ENCODE measurements at places on chromosomes 13 and 19. TPM values are rescaled to one million over a fixed set of nuclear protein-coding genes. Genes with fewer than 3 reads are reported as not detected.

- peak overlapping the region; percentile 71 for H3K27ac ChIP-seq
- peaks cover 58% of the 10 kb centered on the region for H3K27me3 ChIP-seq
- H3K36me3 ChIP-seq: no peaks in the 10 kb centered on the region
- DNase-seq: peak; percentile 71
- H3K4me3 ChIP-seq: peak overlapping the region; percentile 41
- H3K4me1 ChIP-seq: peaks cover 6% of the 10 kb centered on the region
These were observed 33.0 kb downstream of the GJA3 start for GRCh38 chr13:20127562-20128458.

GRCh38 chr19:32691291-32691951 is at the start of gene NUDT19:
Gene NUDT19 (plus strand): TSS chr19:32691821. CDS start chr19:32691961, 140 bp downstream.
- H3K36me3 ChIP-seq: no peaks in the 10 kb centered on the region
- peak within 1 kb of the TSS; percentile 81 for H3K4me3 ChIP-seq
- DNase-seq: peak; percentile 74

The PEG3 gene
- 27.9 TPM for polyA plus RNA-seq

The PRKCG gene
- 0.10 TPM for polyA plus RNA-seq

The OR7A5 gene
- not detected for polyA plus RNA-seq

DNA sequence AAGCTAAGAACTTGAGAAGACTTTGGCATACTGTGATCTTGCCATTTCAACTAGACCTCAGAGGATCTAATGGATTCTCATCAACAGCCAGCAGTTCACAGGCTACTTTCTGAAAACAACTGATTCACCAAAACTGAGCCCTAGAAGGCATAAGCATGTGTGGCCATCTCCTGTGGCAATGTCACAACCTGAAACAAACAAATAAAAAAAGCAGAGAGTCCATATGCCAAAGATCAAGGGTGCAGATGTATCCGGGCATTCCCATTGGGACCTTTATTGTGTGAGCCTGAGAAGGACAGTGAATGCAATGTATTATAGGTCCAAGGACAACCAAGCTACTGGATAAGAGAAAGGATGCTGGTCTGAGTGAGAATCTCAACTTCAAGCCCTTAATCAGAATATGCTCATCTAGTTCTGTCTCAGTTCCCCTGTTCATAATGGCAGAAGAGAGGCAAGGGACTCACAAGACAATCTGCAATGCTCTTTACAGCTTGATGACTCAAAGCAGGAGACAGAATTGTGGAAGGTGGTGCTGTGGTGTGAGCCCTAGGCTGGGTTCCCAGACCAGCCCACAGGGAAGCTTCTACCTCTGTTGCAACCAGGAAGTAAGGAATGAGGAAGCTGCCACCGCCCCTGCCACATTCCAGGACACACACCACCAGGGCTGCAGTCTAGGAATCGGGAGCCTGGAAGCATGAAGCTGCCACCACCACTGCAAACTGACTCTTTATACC is 133.7 kb downstream of the RAP2A start:
- H3K4me3 ChIP-seq: no peak overlapping the region
- no peaks in the 10 kb centered on the region for H3K36me3 ChIP-seq
- no peaks in the 10 kb centered on the region for H3K27me3 ChIP-seq
- peak; percentile 23 for DNase-seq

DNA sequence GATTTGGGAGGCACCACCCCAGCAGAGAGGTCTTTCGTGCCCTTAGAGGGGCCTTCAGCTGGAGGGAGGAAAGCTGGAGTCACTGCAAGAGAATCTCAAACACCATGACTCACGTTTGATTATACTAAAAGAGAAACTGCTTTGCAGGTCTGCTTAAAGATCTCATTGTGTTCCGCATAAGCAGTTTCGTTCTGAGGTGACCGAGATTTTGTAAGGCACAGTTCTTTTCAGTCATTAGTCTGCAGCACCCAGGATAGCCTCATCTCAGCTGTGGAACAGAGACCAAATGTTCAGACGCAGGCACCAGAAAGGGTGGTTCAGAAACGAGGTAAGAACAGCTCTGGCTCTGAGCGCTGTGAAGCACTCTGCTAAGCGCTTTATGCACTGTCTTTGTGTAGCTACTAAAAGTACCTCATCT is 71.2 kb upstream of the GTF3A start:
- H3K4me3 ChIP-seq: no peak overlapping the region
- no peaks in the 10 kb centered on the region for H3K36me3 ChIP-seq
- no peaks in the 10 kb centered on the region for H3K4me1 ChIP-seq
- no peaks in the 10 kb centered on the region for H3K27me3 ChIP-seq
- peak overlapping the region; percentile 19 for H3K27ac ChIP-seq
- no peak for DNase-seq

GRCh38 chr19:43353606-43354304 is at the start of gene CD177:
Gene CD177 (plus strand): TSS chr19:43353686. CDS start chr19:43353715, 29 bp downstream.
- H3K36me3 ChIP-seq: no peaks in the 10 kb centered on the region
- H3K27me3 ChIP-seq: peaks cover 40% of the 10 kb centered on the region
- H3K27ac ChIP-seq: peak within 1 kb of the TSS; percentile 31
- DNase-seq: no peak
- H3K4me3 ChIP-seq: no peak within 1 kb of the TSS

The ZNF578 gene
- 4.0 TPM for polyA plus RNA-seq

DNA sequence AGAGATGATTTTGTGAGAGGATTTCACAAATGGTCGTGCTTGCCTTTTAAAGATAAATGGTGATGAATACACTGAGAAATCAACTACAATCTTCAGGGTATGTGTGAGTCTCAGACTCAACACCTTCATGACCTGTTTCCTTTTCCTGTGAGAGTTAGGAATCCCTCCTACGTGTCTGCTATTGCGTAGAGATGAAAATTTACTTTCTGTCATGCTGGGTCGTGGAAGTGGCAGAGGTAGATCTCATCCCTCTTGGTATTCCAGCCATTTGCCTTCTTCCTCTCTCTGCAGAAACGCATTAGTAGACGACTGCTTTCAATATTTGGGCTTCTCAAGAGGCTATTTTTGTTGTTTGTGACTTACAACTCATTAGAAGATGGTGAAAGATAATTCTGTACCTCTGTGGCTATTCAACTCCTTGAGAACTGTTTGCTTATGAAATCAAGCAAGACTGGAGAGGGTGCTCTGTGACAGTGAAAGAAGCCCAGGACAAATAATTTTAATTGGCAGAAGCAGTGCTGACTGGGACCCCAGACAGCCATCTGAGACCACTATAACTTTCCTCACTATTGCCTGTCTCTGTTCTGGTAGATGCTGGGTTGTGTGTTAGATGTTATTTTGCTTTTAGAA is 233.1 kb downstream of the LACC1 start:
- H3K27ac ChIP-seq: no peak overlapping the region
- no peaks in the 10 kb centered on the region for H3K27me3 ChIP-seq
- no peak for DNase-seq
- no peaks in the 10 kb centered on the region for H3K36me3 ChIP-seq

The BRME1 gene
- polyA plus RNA-seq: 7.1 TPM

DNA sequence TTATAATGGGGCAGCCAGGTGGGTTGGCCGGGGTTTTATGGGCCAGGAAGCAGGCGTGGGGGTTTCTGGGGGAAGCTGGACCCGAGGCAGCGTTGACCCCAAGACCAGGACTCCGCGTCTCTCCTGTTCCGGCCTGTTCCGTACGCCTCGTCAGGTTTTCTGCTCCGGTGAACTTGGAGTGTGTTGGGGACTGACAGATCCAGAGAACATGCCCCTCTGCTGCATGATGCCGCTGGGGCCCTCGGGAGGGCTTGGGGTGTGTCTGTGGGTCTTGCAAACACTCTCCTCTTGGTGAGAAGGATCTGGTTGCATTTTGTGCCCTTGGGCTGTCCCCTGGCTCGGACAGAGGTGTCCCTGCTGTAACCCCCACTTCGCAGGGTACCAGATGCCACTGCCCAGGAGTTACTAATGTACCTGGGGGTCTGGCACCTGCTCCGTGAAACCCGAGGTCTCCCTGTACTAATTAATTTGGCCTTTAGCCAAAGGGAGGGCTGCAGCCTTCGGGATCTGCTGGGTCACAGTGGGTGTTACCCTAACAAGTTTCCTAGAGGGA is 15.6 kb downstream of the KDM4B start:
- no peak for DNase-seq
- H3K4me1 ChIP-seq: peaks cover 5% of the 10 kb centered on the region
- H3K27me3 ChIP-seq: no peaks in the 10 kb centered on the region

GRCh38 chr13:43019811-43020210 is 3.6 kb upstream of the DNAJC15 start:
- no peak overlapping the region for H3K4me3 ChIP-seq
- H3K27ac ChIP-seq: no peak overlapping the region
- no peaks in the 10 kb centered on the region for H3K27me3 ChIP-seq
- peaks cover 18% of the 10 kb centered on the region for H3K4me1 ChIP-seq
- no peak for DNase-seq

DNA sequence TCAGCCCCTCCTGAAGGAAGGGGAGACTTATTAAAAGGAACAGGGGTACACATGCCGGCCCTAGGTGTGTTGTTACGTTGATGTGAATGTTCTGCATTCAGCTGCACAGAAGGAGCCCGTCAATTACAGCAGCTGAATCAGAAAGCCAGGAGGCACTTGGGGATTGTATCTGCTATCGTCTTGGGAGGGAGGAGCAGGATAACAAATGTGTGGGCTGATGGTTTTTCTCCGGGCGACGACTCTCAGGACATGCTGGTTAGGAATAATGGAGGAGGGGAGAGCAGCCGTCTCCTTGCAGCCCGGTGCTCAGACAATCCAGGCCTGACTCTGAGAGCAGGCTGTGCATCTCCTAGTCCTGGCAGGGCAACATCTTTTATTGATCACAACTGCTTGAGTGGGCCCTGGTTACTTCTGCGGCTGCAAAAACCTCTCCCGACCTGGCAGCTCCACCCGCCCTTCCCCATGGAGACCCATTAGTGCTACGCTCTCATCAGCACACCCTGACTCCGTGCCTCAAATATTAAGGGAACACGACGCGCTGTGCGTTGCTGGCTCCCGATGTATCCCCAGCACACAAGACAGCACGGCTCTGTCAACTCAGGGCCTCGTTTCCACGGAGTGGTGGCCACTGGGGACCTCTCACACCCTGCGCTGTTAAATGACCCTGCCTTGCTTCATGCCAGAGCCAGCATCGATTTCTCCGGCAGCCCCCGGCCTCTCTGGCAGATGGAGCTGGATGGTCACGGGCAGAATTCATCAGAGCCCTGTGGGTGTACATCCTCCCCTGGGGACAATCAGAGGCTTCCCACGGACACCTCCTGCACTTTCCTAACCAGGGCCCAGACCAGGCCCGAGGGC is 25.3 kb downstream of the PEPD start:
- no peaks in the 10 kb centered on the region for H3K27me3 ChIP-seq
- peaks cover 49% of the 10 kb centered on the region for H3K36me3 ChIP-seq
- H3K27ac ChIP-seq: no peak overlapping the region
- peak; percentile 48 for DNase-seq

DNA sequence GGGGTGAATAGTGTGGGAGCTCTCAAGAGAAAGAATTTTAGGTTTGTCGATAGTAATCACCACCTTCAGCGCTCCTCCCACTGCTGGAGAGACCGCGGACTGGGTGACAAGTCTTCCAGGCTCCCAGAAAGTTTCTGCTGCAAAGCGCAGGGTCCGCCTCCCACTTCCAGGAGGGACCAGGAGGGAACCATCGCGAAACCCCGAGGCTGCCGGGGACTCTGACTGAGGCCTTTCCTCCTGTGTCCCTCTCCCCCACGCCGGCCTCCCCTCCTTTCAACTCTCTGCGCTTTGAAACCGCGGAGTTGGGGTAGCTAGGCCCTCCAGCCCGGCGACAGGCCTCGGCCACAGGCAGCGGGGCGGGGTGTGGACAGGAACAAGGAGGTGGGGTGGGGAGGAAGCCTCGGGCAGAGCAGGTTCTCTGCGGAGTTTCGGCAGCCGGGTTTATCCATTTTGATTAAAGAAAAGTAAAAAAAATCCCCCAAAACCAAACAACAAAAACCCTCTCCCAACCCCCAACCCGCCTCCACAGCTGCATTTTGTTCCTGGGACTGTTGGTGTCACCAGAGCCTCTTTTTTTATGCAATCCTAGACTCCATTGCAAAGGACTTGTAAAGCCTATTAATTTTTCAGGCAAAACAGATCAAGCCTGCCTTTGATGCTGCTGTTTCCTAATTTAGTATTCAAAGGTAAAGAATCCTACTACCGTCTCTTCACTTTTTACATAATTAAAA is 157.2 kb downstream of the TM9SF2 start:
- H3K27me3 ChIP-seq: peaks cover 4% of the 10 kb centered on the region
- H3K27ac ChIP-seq: peak overlapping the region; percentile 55
- peaks cover 5% of the 10 kb centered on the region for H3K4me1 ChIP-seq
- DNase-seq: peak; percentile 88

DNA sequence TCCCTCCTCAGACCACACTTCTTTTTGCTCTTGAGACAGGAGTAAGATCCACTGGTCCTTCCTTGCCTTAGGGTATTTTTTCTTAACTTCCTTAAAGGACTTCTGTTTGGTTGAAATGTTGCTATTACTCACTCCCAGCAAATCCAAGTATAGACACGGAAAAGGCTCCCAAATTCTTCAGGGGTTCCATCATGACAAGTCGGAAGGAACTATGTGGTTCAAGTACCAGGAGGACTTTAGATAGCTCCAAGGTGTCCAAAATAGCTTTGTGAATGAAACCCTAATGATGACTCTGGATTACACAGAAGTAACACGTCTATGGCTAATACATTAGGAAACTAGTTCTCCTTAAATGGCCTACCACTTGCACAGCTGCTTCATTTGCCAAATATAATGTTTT is 238.7 kb downstream of the KCTD12 start:
- no peaks in the 10 kb centered on the region for H3K27me3 ChIP-seq
- no peak for DNase-seq
- no peak overlapping the region for H3K4me3 ChIP-seq
- H3K36me3 ChIP-seq: no peaks in the 10 kb centered on the region

The TICAM1 gene
- 6.3 TPM for polyA plus RNA-seq

DNA sequence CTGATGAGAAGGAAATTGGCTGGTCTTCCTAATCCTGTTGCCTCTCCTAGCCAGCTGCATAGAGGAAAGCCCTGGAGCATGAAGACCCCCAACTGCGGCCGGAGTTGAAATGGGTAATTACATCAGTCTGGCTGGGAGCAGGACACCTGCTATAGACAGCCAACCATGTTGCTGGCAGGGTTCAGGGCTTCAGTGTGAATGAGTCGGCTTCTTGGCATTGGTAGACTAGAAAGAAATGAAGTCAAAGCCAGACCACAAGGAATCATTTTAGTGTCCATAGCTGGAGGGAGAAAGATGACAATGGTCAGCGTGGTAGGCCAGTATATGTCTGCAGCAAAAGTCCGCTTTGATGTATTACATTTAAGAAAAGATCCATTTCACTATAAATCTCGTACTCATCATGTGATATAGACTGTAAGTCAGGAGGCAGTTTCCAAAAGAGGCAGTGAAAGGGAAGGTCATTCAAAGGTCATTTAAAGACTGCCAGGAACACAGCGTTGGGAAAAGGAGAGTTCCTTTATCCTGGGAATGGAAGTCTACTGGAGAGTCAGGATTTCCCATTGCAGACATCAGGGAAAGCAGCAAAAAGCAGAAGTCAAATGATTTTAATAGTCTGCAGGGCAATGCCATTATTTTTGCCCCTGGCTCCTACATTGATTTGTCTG is 262.7 kb downstream of the DNAJC15 start:
- H3K4me3 ChIP-seq: no peak overlapping the region
- no peaks in the 10 kb centered on the region for H3K36me3 ChIP-seq
- DNase-seq: peak; percentile 32
- H3K27ac ChIP-seq: no peak overlapping the region

- no peaks in the 10 kb centered on the region for H3K27me3 ChIP-seq
- peak overlapping the region; percentile 71 for H3K4me3 ChIP-seq
- no peak for DNase-seq
These were observed 2.7 kb upstream of the HNRNPL start for GRCh38 chr19:38852231-38853044.

The PABPC3 gene
- 2.0 TPM for polyA plus RNA-seq
